ENCODE measurements at places on chromosomes 3 and 15.

DNA sequence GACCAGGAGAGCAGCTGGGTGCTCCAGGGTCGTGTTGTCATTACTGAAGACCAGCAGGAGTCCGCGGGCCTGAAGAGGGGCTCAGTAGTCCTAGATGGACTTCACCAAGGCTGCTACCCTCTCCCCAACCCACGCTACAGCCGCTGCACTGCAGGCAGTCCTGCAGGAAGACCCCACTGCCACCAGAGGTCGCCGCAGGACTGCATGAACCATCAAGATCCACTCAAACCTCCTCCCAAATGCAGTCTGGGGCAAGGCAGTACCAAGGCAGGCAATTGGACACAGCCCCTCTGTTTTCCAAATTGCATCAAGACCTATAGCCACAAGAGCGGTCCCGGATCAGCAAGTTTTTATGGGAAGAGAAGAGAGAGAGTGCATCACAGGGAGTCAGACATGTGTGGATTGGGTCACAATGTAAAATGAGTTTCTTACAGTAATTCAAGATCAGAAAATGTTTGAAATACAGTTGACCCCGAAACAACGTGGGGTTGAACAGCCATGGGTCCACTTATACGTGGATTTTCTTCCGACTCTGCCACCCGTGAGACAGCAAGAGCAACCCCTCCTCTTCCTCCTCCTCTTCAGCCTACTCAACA is 46.7 kb downstream of the DZIP1L start:
- DNase-seq = peak; percentile 61

DNA sequence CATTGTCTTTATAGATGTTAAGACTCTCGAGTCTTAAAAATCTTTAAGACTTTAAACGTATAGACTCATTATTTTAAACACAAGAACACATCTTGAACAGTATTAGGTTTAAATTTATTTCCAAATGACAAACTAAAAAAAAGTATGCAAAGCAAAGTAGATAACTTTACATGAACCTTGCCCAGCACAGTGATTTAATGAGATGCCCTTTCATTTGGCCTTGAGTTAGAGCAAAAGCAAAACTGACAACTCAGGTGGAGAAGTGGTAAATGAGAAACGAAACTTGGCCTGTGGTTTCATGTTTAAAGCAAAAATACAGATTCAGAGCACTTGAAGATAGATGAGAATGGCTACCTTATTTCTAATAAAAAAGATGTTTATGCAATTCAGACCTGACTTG is 8.6 kb downstream of the GPR15 start:
- DNase-seq = no peak

GRCh38 chr3:192352142-192352541 is 375.2 kb downstream of the FGF12 start:
- DNase-seq = no peak

- DNase-seq = no peak
Measured at GRCh38 chr3:194250098-194251002, 100.8 kb downstream of the CPN2 start.

GRCh38 chr3:182895513-182896112 is 84.7 kb downstream of the DCUN1D1 start:
- no peak for DNase-seq

- DNase-seq = no peak
Measured at GRCh38 chr3:129445471-129445870, 5.4 kb downstream of the IFT122 start.

DNA sequence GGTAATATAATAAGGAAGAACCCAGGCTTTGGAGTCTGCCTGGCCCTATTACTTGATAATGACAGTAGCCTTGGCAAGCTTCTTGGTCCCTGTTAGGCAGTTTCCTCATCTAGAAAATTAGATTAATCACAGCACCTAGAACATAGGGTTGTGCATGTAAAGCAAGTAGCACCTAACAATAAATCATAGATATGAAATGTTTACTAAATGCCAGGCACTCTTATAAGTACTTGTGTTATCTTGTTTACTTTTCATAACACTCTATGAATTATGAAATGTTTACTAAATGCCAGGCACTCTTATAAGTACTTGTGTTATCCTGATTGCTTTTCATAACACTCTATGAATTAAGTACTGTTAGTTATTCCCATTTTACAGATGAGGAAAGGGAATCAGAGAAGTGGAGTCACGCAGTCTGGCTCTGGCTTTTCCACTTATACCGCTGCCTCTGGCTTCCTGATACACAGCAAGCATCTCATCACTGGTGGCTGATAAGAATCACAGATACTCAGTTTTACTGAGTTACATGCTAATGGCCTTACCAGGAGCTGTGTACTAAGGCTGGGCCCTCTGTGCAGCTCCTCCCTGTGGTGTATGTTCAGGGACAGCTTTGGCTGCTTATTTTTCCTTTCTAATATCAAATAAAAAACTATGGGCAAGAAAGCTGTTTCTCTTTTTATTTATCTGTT is 123.4 kb downstream of the FEZF2 start:
- no peak for DNase-seq

DNA sequence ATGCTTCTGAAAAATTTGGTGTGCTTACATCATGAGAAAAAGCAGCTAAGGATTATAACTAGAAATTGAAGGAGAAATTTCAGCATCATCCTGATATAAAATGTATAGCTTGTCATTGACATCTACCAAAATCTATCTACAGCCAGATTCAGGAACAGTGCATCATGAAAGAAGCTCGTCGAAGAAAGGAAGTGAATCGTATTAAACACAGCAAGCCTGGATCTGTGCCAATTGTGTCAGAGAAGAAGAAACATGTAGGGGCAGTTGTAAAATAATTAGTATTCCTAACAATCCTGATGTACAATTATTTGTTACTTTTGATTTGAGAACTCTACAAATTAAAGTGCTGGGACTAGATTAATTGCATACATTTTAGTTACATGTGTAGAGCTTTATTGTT is 37.2 kb downstream of the AP4E1 start:
- no peak for DNase-seq

DNA sequence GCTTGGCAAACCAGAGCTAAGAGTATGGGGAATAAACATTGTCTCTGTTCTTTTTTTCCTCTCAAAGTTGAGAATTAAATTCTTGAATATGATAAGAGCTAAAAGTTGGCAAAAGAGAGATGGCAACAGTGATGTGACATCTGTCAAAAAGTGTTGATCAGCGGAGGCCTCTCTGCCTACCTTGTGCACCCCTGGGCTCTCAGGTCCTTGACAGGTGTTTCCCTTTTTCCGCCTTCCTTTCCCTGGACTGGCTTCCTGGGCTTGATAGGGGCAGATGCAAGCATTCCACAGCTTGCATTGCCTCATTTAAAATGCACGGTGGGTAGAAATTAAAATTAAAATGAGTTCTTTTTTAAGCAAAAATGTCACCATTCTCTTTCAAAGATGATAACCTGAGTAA is 84.2 kb downstream of the NSUN3 start:
- no peak for DNase-seq

Data from foreskin fibroblast (primary cell).